CD4-positive, alpha-beta T cell treated with Interleukin-15 for 4 hours (primary cell): ENCODE measurements at places on chromosomes 13 and 19.
A peak's percentile ranks its signal among the peaks of the same experiment; 100 is the strongest.

GRCh38 chr13:73278186-73278585, 219.4 kb downstream of the KLF5 start:
- DNase-seq = no peak

GRCh38 chr19:6767081-6767356, 216 bp downstream of the SH2D3A start:
- peak; percentile 66 for DNase-seq

DNA sequence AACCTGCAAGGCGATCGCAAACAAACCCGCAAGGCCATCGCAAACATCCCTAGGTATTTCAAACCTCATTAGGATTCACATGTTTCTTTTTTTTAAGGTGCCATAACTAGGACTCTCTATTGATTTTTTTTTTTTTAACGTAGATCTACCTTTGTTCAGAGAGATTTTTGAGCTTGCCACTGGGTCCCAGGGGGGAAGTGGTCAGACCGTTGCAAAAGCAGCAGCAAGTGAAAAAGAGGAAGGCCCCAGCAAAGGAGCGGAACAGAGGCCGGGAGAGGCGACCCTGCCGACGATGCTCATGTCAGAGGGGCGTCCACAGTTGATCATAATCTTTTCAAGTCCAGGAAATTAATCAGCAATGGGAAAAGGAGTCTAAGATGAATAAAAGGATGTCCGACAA, 32.7 kb upstream of the FLT1 start:
- no peak for DNase-seq

DNA sequence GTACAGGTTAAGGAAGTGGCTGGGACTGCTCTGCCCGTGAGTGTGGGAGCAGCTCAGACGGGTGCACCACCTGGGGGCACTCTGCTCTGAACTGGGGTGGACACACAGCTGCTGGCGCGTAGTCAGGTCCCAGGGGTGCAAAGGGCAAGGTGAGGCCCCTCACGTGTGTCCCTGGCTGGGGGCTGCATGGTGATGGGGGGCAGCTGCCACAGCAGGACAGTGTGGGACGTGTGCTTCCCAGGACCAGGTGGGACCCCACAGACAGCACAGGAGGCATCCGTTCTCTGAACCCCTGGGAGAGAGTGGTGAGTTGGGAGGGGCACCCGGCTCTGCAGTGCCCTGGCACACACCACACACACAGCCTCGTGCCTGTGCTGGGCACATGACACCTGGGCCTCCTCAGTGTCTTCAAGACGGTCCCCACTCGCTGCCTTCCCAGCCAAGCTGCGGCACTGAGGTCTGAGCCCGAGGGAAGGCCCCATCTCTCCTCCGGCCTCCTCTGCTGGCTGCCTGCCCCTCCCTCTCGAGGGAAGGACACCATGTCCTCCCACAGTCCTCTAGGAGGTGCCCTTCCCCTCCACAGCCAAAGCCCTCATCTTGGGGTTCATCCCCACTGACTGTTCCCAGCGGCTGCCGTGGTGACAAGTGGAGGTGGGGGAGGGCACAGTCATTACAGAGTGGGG, 24.7 kb downstream of the CILP2 start:
- DNase-seq = peak; percentile 40

- no peak for DNase-seq
Measured at GRCh38 chr13:49731766-49732165, 40.5 kb upstream of the EBPL start.

DNA sequence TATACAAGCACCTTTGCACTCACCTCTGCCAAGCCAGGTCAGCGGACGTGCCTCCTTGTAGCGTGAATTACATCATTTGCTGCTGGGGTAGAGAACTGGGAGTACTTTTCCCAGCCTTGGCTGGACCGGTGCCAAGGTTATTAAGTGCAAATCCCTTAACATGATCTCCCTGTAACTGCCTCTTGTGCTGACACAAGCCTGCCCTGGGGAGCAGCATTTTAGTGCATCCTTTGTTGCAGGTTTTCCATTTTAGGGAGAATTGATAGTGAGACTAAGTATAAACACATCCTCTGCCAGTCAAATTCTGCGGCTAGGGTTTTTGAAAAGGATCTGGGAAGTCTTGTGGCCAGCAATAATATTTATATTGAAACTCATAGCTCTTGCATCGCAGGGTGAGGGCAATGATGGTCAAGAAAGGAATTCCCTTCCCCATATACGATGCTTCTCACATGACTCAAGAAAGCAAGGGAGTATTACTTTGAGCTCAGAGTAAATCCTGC, 32.7 kb upstream of the DCLK1 start:
- DNase-seq = no peak

DNA sequence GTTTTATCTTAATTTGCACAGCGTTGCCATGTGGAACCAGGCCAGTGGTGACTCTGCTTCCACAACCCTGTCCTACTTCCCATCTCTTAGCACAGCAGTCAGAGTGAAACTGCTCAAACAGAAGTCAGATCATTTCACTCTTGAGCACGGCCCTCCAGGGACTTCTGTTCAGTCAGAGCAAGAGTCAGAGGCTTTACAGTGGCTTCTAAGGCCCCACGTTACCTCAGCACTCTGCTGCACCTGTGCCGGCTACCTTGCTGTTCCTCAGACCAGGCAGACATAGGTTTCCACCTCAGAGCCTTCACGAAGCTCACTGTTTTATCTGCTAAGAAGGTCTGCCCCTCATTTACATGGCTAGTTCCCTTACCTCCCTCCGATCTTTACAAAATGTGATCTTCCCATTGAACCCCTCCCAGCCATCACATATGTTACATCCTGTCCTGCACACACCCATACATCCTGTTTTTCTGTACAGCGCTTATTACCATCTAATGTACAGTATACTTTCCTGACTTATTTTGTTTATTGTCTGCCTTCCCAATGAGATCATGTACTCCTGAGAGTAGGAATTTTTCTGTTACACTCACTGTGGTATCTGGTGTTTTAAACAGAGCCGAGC, 41.6 kb downstream of the TM9SF2 start:
- peak; percentile 29 for DNase-seq

- no peak for DNase-seq
Measured at GRCh38 chr19:4889034-4889815, 13.5 kb downstream of the ARRDC5 start.

DNA sequence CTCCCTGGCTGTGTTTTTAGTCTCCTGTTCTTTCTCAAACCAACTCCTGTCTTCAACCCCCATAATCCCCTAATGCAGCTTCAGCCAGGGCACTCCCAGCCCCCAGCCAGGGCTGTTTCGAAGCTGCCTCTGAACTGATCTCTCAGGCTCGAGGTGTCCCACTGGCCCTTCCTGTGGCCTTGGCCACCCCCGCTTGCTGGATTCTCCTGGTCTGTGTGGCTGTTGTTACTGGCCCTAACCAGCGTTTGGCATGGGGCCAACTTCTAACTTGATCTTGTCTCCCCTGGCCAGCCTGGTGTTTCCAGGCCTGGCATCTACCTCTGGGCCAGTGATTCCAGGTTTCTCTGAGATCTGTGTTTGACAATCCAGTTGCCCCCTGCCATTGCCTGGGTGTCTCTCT, 11.0 kb downstream of the XAB2 start:
- DNase-seq = no peak

DNA sequence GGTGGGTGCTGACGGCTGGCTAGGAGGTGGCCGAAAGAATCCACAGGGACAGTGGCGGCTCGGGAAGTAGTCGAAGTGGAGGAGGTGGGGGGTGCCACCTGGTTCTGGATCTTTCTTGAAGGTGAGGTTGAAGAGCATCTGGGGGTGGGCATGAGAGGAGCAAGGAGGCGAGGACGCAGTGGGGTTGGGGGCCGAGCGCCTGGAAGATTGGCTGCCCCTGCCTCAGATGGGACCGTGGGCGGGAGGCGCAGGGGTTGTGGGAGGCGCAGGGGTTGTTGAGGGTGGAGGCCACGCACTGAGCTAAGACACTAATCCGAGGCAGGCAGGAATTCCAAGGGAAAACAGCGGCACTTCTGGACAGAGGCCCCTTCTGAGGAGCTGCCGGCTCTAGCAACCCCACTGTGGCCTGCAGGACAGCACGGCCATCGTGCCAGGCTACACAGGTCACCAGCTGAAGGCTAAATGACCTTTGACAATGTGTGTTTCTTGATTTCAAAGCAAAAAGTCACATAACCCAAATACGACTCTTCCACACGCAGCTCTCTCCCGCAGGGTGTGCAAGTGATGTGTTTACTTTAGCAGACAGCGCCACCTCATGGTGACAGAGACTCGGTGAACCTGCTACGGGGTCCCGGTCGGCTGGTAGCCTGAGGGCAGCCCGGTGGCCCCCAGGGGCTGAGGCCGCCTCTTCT, 44.1 kb upstream of the RANBP3 start:
- DNase-seq = peak; percentile 69

DNA sequence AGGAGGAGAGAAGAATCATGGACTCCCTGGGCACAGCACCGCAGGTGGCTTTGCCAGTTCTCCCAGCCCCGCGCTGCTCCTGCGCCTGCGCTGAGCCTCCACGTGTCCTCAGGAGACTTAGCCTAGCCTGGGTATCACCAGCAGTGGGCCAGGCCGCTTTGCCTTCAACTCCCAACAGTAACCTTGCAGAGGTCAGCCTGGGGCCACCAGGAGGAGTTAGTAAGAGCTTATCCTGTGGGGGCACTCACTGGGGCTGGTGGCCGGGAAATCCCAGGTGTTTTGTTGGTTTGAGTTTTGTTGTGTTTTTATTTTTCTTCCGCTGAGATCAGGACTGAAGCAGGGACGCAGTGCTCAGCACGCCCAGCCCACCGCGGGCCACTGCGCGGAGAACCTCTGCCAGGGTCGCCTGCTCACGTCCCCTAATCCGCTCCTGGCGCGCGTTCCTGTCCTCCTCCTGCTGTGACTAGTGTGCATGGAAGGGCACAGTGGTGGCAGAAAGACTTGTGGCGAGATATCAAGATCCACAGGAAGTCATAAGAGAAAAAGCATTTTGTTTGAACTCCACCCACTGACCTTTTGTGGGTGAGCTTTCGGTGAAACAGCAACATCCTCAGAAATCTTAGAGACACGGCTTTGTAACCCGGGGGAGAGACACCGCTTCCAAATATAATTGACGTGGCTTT, 207.4 kb upstream of the RFC3 start:
- peak; percentile 67 for DNase-seq

- no peak for DNase-seq
Measured at GRCh38 chr13:26821672-26822071, 61.1 kb upstream of the GPR12 start.

GRCh38 chr19:52993342-52994178, 20.2 kb upstream of the ERVV-1 start:
- peak; percentile 80 for DNase-seq

- DNase-seq = no peak
Measured at GRCh38 chr13:32116210-32116609, 84.6 kb downstream of the FRY start.

DNA sequence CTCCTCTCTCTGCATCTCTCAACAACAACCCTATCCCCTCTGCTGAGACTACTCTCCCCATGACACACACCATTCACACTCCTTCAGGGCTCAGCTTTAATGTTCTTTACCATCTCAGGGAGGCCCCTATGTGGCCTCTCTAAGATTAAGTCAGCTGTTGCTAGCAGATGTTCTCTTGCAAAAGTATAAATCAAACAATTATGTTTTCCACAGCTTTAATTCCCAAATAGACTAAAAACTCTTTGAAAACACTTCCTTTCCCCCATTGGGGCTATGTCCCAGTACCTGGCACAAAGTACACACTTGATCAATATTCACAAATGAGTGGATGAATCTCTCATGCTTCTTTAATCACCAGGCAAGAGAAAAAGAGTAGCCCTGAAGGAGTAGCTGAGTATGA, 5.1 kb downstream of the PEG3 start:
- DNase-seq = no peak

DNA sequence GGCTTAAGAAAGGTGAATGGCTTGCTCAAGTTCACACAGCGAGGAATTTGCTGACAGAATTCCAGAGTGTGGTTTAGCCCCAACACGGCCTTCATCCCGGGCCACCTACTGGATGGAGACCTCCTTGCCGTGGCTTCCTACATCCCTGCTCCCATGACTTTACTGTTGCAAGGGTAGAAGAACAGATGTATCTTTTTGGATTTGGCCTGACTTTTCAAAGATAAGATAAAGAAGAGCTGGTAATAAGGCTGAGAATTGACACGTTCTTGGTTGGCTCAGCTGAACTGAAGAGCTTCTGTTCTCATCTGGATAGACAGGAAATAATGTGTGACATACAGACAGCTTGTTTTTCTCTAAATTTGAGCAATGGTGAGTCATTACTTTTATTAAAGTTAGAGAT, 113.1 kb downstream of the KLF5 start:
- DNase-seq = no peak

DNA sequence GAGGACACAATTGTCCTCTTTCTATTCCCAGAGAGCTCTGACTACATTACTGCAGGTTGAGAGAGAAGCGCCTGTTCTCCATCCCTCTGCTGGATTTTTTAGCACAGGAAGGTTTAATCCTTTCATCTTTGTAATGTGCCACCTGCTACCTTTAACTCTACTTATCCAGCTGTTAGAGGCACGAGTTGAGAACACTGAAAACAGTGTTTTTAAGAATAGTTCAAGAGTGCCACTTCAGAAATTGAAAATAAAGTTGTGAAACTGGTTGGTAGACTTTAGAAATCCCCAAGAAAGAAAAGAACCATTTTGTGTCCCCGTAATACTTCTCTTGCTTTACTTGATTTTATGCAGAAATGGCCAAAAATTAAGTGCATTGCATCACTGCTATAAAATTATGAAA, 20.6 kb downstream of the FREM2 start:
- DNase-seq = no peak
